ENCODE measurements at places on chromosomes 2 and 18.

DNA sequence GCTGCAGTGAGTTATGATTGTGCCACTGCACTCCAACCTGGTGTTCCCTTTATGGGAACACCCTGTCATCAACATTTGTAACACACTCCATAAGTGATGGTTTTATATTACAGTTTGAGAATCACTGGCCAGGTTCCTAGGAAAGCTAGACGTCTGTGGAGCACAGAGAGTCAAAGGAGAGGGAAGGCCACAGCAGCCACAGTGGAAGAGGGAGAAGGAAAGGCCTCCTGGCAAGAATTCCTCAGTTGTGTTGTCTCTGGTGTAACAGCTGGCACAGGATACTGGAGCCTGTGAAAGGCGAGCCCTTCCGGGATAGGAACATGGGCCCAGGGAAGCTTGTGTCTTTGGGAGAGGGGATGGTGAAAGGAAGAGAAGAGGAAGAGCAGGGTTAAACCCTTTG is 360.5 kb upstream of the PIK3C3 start:
- DNase-seq = no peak

DNA sequence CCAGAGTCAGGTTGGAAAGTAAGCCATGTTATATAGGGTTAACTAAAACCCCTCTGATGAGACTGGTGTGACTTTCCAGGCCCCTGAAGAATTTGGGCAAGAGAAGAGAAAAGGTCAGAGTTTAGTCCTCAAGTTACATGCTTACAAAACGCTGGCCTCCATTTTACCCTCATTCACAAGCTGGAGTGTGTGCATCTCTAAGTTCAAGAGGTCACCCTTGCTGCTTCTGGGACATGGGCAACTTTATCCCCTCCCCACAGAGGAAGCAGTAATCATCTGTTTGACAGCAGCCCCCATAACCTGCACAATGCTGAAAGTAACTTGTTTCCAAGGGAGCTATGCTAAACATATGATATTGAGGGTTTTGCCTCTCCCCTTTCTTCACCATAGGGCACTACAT is 85.2 kb upstream of the CCDC195 start:
- DNase-seq = no peak

- DNase-seq = no peak
These were observed 38.2 kb upstream of the TWSG1 start for GRCh38 chr18:9296233-9297006.

- no peak for DNase-seq
These were observed 201.1 kb downstream of the TNS1 start for GRCh38 chr2:217801711-217802110.

DNA sequence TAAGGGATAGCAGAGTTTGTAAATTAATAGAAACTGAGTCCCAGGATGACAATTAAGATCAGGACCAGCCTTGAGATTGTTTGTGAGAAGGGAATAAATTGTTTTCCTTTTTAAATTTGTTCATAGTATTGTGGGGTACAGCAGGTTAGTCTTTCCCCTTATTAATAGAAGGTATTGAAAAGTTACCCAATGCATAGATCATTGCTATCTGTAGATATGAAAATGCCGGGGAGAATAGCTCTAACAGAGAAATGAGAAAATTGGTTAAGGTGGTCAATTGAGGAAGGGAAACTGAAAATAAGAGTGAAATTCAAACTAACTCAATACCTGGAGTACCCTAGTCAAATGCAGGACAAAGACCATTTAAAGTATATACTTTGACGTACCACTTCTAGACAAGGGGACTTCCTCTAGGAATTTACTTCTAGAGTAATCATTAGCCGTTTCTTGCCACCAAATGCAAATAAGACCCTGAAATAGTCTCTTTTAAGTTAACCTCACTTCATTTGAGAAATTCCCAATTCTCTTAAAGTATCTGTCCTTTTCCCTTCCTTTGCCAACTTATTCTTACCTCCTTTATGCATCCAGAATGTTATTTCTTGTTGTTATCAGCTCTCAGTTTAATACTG is 1224.4 kb upstream of the LRRTM1 start:
- no peak for DNase-seq

DNA sequence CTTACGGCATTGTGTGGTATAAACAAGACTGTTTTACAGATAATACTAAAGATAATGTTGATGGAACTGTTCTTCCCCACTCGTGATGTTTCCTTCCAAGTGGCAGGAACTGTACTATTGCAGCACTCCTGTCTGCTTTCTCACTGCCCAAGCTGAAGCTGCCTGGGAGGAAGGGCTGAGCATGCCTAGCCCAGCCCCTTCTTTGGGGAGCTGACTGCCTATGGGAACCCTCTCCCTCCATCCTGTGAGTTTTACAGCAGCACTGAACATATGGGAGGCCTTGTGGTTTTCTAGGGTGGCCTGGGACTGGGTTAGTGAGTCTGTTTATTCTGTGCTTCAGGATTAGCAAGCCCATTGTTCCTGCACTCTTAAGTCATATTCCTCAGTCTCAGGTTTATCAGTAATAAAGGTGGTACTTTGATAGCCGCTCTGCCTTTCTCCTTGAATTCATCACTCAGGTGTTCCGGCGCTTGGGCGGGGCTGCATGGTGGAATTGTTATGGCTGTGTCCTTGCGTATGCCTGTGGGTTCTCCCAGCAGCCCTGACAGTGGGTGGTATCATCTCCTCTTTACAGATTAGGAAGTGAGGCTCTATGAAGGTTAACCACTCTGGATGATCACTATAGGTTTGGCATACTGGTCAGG is 379.7 kb downstream of the PTPRM start:
- peak; percentile 77 for DNase-seq

- DNase-seq = no peak
These were observed 985.0 kb downstream of the DPP10 start for GRCh38 chr2:115427436-115427835.

GRCh38 chr2:234969306-234970098 is 17.7 kb downstream of the SH3BP4 start:
- no peak for DNase-seq

DNA sequence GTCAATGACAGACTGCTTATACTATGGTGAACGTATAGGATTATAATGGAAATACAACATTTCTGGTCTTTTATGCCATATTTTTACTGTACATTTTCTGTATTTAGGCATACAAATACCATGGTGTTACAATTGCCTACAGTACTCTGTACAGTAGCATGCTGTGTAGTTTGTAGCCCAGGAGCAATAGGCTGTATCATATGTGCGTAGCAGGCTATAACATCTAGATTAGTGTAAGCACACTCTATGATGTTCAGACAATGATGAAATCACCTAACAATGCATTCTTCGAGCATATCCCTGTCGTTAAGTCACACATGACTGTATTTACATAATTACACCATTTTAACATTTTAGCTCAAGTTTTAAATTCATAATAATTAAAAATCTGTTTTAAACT is 556.6 kb upstream of the ZNF804A start:
- no peak for DNase-seq

DNA sequence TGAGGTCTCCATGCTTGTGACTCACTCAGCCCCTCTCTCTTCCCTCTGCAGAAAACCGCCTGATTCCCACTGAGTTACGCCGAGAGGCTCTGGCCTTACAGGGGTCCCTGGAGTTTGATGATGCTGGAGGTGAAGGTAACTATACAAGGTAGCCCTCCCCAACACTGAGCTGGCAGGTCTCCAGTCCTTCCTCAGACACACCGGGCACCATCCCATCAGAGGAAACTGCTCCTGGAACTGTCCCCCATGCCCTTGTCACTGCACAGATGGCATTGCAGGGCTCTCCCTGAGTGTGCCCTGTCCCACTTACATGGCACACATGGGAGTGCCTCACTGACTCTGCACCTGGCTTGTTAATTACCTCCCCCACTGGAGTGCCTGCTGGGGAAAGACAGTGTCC is 1.9 kb downstream of the IMP4 start:
- no peak for DNase-seq

GRCh38 chr2:55017880-55018279 is 32.4 kb downstream of the RTN4 start:
- DNase-seq = no peak

DNA sequence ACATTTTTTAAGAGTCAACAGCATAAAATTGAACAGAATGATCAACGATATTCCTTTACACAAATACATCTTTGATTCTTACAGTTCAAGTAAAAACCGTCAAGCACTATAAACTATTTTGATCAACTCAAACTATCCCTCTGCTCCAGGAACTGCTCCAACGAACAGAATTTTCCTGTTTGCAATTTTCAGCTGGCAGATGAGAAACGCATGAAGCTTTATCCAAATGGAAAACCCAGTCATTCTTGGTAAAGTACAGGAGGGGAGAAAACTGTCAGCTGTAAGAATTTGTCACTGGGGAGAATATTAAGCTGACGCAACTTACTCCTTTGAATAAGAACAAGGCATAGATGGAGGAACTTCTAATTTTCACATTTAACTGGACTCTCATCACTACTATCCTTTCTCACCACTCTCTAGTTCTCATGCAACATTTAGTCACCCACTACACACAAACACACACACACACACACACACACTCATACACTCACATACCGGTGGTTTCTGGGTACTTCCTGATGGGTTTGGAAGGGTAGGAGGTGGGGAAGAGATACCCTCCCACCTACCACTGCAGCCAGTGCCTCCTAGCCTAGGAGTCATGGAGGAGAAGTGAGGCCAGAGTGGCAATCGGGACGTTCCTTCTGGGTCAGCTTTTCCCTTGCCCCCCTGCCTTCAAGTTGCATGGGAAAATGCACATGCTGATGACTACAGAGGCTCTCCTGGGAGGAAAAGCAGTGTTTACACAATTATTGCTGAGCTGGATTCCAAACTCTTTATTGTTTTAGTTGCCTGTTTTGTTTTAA is 54.0 kb upstream of the SPATS2L start:
- DNase-seq = no peak

DNA sequence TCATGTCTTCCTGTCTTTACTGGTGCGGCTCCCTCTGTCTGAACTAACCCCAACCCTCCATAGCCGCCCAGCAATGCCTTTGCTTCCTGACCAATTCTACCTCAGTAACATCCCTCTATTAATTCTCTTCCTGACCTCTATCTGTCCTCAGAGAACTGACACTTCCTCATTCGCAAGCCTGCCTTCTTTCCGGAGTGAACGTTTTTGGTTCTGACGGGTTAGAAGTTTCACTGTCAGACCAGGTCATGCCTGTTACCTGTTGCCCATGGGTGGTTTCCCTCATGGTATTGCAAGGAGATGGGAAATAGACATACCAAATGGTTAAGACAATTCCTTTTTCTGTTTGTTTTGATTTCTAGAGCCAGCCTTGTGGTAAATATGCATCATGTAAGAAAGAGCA is 453.4 kb upstream of the SLC14A2 start:
- no peak for DNase-seq

GRCh38 chr2:50221106-50221505 is 810.8 kb downstream of the NRXN1 start:
- no peak for DNase-seq

DNA sequence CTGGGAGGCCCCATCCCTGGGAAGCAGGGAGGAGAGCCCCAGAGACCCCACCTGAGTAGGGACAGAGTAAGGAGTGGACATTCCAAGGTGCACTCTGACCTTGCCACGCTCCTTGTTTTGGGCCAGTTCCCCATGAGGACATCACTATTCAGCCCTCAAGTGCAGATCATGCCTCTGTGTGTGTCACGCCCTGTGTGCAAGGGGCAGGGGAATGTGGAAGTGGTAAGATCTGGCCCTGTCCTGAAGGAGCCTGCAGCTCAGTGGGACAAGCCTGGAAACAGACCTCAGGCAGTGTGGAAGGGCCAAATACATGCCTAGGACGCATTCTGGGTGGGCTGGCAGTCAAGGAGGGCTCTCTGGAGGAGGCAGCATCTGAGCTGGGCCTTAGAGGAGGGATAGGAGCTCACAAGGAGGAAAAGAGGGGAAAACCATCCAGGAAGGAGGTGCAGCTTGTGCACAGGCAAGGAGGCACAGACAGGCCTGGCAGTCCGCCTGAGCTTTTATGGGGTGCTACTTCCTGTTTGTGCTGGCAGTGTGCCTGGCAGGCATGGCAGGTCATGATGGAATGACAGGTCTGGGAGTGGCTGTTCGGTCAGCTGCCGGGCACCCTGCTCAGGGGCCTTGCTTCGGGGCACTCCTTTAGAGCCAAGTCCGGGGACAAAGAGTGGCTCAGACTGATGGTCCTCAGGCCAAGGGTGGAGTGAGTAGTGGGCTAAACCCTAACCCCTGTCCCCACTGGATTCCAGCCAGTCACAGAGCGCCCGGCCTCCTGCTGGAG is 3.3 kb downstream of the KLHL30 start:
- DNase-seq = peak; percentile 49

DNA sequence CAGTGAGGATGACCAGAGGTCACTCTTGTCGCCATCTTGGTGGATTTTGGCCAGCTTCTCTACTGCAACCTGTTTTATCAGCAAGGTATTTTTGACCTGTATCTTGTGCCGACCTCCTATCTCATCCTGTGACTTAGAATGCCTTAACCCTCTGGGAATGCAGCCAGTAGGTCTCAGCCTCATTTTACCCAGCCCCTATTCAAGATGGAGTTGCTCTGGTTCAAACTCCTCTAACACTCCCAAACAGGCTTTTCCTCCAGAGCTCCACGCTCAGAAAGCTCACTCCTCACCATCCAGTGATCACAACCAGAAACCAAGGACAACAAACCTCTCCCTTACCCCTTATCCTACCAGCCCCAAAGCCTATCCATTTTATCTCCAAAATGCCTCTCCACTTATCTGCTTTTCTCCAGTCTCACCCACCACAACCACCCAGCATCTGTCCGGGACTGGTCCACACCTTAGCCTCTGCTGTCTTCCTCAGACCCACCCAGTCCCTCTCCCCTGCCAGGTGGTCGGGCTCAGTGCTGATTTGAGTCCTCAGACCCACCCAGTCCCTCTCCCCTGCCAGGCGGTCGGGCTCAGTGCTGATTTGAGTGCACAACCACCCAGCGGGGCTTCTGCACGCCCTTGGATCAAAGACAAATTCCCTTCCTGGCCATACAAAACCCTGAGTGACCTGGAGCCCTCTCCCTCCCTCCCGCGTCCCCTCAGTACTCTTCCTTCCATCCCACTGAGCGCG is 11.7 kb upstream of the SMAD7 start:
- DNase-seq = no peak

DNA sequence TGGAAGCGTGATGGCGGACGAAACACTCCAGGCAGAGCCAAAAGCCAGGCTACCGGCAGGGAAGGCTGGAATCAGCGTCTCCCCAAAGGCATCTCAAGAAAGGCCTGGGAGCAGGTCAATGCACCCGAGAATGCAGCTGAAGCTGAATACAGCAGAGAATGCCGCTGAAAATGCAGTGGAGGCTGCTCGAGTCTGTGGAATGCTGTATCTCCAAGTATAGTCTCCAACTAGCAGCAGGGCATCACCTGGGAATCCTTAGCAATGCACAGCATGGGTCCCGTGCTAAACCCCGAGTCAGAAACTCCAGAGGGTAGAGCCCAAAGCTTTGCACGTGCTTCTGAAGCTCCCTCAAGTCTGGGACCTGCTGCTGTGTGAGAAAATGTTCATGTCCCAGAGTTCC is 191.1 kb upstream of the ALKAL2 start:
- DNase-seq = no peak

DNA sequence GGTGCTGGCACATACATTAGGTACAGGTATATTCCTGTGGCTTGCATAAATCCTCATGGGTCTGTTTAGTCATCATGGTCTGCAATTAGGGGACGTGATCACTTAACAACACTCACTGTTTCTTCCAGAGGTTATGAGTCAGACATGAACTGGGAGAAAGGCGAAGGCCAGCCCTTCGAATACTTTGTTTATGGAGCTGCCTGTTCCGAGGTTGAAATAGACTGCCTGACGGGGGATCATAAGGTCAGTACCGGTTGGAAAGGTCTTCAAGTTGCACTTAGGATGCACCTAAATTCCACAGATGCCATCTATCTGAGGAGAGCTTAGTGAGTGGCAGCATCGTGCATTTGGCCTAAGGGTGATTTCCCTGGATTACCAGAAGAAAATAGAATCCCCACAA is 76.9 kb downstream of the AOX1 start:
- DNase-seq = no peak

All from SHP77 treated with DMSO at 0.1 percent for 48 hours (cell line).